Dermis microvascular lymphatic vessel endothelial cell (primary cell): ENCODE measurements at places on chromosomes 3 and 15. TPM values are rescaled to one million over a fixed set of nuclear protein-coding genes. Genes with fewer than 3 reads are reported as not detected.

GRCh38 chr3:79358327-79358726 lies 409.5 kb downstream of the ROBO1 start:
- no peak for DNase-seq

- DNase-seq = no peak
Observed at GRCh38 chr15:65921780-65922179, 52.5 kb downstream of the RAB11A start.

The KNG1 gene
- total RNA-seq = not detected in 2 replicates

DNA sequence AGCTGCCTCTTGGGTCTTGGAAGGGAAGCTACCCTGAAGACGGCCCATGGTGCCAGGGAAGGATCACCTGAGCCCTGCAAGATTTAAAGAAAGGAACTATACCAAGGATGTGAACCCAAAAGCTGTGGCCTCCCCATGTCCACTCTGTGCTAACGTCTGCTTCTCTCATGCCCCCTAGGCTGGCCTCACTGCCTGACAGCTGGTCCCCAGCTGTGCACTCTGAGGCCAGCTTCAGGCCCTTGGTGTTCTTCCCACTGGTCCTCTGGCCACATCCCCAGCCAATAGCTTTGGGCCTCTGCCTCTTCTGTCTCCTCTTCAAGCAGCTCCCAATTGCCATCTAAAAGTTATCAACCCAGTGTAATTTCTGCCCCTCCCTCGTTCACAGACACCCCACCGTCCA lies 5.2 kb upstream of the LRRK1 start:
- no peak for DNase-seq

DNA sequence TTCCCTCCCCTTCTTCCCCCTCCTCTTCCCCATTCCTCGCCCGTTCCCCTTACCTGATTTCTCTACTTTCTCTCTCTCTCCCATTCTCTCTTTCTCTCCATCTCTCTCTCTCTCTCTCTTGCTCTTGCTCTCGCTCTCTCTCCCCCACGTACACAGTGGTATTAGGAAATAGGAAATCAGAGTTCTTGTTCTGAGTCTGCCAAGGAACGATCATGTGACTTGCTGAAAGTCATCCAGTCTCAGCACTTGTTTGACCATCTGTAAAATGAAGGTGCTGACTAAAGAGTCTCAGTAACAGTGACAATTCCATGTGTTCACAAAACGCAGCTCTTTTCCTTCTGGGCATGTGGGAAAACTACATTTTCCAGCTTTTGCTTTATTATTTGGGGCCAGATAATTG lies 445.0 kb upstream of the TGFBR2 start:
- peak; percentile 11 for DNase-seq

GRCh38 chr15:40956541-40956982 lies 3.3 kb downstream of the CHAC1 start:
- no peak for DNase-seq

DNA sequence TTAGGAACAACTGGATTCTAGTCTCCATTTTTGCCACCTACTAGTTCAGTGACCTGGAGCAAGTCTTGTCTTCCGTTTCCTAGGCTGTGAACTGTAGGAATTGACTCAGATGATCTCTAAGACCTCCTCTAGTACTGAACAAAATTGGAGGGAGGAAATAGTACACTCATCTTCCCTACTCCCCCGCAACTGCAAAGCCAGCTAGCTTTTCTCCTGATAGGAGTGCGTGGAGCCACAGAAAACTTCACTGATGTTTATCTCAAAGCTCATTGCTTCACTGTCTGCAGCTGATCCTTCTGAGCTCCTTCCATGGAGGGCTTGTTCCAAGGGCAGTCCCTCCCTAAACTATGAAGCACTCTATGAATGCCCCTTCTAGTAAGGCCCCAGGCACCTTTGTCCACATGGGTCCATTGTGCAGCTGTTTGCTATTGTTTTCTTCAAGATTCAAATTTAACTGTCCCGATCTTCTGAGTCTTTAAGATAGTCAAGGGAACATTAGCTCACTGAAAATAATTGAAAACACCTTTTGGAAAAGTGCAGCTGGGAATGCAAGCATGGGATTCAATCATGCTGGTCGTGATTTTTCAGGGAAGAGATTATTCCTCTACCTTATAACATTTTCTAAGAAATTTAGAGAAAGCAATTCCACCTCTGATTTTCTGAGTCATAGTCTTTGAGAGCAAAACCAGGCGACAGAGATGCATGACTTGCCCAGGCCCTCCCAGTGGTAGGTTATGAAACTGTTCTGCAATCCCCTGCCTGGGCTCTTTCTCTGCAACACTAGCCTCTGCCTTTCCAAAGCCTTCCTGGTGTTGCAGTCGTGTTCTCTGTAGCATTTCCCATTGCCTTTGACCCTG lies 24.3 kb downstream of the FILIP1L start:
- DNase-seq = peak; percentile 38

DNA sequence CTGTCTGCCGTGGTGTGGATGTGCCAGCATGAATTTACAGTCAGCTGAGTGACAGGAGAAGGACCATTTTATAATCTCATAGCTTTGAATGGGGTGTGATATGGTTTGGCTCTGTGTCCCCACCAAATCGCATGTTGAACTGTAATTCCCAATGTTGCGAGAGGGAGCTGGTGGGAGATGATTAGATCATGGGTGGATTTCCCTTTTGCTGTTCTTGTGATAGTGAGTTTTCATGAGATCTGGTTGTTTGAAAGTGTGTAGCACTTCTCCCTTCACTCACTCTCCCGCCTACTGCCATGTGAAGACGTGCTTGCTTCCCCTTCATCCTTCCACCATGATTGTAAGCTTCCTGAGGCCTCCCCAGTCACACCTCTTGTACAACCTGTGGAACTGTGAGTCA lies 111.9 kb upstream of the CHD2 start:
- DNase-seq = no peak

GRCh38 chr3:127949446-127950055 lies 34.5 kb downstream of the KBTBD12 start:
- DNase-seq = no peak

DNA sequence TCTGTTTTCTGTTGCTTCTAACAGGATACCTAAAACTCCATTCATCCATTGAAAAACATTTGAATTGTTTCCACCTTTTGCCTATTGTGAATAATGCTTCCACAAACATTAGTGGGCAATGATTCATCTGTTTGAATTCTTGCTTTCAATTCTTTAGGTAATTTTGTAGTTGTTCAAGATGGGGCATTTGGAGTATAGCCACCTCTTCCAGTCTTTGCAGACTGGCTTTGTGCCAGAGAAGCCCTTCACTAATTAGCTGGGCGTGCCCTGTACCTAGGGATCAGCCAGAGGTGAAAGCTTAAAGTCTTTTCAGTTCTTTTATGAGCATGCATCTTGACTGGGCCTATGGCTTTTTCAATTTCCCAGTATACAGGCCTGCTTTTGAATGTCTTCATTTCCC lies 10.9 kb downstream of the RTP1 start:
- DNase-seq = peak; percentile 11

DNA sequence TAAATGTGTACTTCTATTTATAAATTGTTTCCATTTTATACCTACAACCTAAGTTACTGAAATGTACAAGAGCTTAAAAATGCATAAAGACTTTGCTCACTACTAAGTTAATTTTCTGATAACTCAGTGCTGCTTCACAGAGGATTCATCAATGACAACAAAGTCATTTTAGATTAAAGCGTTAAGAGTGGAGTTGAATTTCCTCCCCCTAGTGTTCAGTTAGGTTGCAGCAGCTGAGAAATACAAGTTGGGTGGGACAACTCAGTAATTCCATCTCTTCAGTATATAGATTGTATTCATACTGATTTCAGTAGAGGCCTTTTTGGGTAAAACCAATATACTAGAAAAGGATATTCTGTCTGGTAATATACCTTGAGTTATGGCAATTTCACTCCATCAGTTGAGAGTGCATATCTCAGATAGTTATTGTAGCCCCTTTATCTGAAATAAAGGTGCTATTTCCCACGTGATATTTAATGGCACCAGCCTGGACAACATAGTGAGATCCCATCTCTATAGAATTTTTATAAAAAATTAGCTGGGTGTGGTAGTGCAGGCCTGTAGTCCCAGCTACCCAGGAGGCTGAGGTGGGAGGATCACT lies 6.9 kb upstream of the RPL35A start:
- peak; percentile 61 for DNase-seq

GRCh38 chr3:46280105-46280797 lies 38.0 kb downstream of the CCR3 start:
- no peak for DNase-seq

DNA sequence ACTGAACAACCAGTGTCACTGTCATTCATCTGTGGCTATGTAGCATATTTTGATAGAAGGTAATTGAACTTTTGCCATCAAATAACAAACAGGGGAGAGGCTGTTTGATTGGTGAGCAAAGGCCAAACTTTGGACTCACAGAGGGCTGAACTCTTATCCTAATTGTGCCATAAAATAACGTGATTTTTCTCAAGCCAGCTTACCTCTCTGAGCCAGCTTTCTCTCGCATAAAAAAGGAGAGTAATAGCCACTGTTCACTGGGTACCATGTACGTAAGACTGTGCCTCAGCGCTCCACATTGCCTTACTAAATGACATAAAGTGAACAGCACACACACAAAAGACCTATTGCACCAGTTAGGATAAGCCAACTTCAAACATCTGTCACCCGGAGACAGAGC lies 216.9 kb downstream of the LRTM1 start:
- no peak for DNase-seq

- no peak for DNase-seq
Observed at GRCh38 chr15:25169318-25169717, 214.5 kb downstream of the SNRPN start.

The CFAP91 gene
- 0.13 TPM in 1 of 2 replicates, not detected in the other for total RNA-seq

The AHSG gene
- under 0.01 TPM in 1 of 2 replicates, not detected in the other for total RNA-seq

The BLM gene
- total RNA-seq = 3.0 and 5.1 TPM in 2 replicates

- no peak for DNase-seq
Observed at GRCh38 chr15:60001610-60002527, 2.2 kb upstream of the FOXB1 start.
